Upper lobe of right lung (tissue), 1 donor: ENCODE measurements at places on chromosomes 11 and 22. TPM values are rescaled to one million over a fixed set of nuclear protein-coding genes. Genes with fewer than 3 reads are reported as not detected.

Gene KRTAP5-9
- total RNA-seq: not detected

- no peak for DNase-seq
These were observed 23.1 kb downstream of the MN1 start for GRCh38 chr22:27778294-27779090.

Gene SIK2
- total RNA-seq: 32.6 TPM

DNA sequence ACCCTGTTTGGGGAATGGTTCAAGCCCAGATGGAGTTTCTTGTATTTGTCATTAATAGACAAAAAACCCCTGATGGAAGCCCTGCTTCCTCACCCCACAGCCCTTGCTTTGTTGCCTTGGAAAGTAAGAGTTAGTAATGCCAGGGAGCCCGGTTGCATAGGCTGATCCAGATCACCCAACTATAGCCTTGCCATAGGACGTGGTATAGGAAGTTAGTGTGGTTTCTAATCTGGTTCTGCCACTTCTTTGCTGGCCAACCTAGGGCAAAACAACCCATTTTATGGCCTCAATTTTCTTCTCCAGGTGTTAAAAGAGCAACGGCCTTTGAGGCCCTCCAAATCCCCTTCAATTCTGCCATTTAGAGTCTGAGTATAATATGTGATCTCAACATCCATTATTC is 97.9 kb downstream of the STIM1 start:
- DNase-seq: no peak

DNA sequence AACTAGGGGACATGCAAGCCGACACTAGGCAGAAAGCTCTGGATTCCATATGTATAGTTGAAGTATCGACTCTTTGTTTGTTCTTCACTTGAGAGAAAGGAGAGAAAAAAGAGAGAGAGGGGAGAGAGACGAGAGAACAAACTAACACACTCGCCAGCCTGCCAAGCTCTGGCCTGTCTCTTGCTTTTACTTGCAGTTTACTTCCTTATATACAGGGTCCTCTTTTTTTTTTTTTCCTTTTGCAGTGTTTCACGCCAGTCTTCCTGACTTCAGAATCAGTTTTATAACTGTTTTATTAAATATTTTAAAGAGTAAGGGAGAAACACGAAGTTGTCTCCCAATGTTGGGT is 19.9 kb downstream of the TEAD1 start:
- no peak for DNase-seq

Gene VPS11
- total RNA-seq: 41.5 TPM

DNA sequence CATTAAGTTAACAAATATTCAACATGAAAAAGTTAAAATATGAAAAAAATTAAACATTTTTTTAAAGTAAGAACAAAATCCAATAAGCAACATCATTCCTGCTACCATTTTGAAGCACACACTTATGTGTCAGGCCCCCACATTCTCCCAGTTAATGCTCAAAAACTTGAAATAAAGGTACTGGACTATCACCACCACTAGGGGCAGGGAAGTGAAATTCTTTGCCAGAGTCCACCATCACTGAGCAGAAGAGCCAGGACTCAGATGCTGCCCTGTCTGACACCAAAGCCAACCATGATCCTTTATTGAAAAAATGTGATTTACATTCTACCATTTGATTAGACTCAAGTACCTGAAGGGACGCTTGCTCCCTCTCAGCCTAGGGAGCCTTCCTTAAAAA is 39.1 kb downstream of the PITPNB start:
- no peak for DNase-seq

Gene TMEM191B
- total RNA-seq: 2.1 TPM

GRCh38 chr22:37225481-37225880 is 13.2 kb upstream of the SSTR3 start:
- DNase-seq: no peak

DNA sequence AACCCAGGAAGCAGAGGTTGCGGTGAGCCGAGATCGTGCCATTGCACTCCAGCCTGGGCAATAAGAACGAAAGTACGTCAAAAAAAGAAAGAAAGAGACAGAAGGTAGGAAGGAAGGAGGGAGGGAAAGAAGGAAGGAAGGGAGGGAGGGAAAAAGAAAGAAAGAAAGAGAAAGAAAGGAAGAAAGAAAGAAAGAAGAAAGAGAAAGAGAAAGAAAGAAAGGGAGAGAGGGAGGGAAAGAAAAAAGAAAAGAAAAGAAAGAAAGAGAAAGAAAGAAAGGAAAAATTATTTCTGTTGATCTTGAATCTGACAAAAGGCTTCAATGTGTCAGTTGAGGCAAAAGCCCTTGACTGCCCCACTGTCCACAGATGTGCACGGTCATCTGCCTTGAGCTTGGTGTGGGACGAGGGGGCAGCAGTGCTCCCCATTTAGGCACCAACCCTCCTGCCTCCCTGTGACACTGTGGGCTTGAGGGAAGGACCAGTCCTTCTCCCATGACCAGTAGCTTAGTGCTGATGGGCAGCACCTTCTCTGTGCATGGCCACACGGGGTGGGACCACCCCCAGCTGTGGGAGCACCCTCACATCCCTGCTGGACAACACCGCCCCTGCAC is 24.4 kb downstream of the KCTD17 start:
- DNase-seq: no peak
